Activated CD4-positive, alpha-beta T cell treated with anti-CD3 and anti-CD28 coated beads, Interleukin-2, amount 50 U/mL, for 48 hours (primary cell): ENCODE measurements at places on chromosomes 11 and 22.
A peak's percentile ranks its signal among the peaks of the same experiment; 100 is the strongest.

GRCh38 chr11:47329987-47330931 lies 22.2 kb downstream of the MYBPC3 start:
- no peak for DNase-seq

- no peak for DNase-seq
These were observed 22.5 kb upstream of the SEPTIN5 start for GRCh38 chr22:19691721-19692341.

- DNase-seq = peak; percentile 52
These were observed 2.2 kb upstream of the SIGIRR start for GRCh38 chr11:416757-417621.

DNA sequence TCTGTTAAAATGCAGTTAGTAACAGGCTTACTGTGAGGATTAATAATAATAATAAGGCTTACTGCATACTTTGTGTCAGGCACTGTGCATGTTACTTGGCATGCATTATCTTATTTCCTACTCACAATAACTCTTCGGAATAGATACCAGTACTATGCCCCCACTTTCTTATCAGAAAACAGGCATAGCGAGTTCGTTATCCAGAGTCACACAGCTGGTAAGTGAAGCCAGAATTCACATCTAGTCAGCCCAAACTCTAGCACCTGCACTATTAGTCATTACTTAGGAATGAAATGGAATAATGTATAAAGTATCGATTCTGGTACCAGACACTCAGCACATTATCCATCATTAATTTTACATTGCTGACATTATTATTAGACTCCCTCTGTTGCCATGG lies 155.7 kb upstream of the BLID start:
- DNase-seq = no peak

DNA sequence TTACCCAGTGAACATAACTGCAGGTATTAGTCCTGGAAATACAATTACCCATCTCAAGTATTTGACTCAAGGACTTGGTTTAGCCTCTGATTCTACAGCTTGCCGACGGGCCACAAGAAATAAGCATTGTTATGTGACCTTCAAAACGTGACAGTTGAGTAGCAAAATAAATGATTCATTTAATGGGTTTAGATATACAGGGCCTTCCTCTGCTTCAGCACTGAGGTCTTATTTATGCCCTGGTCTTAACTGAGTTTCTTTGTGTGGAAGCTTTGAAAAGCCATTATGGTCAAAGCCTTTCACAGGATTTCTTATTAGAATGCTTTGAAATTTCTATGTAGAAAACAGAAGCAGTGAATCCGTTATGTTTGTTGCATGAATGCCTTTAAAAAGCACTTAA lies 899.2 kb upstream of the API5 start:
- DNase-seq = no peak

- no peak for DNase-seq
These were observed 393.9 kb downstream of the GUCY1A2 start for GRCh38 chr11:106624377-106624776.

- no peak for DNase-seq
These were observed 9.2 kb upstream of the KCNE3 start for GRCh38 chr11:74476536-74476935.

DNA sequence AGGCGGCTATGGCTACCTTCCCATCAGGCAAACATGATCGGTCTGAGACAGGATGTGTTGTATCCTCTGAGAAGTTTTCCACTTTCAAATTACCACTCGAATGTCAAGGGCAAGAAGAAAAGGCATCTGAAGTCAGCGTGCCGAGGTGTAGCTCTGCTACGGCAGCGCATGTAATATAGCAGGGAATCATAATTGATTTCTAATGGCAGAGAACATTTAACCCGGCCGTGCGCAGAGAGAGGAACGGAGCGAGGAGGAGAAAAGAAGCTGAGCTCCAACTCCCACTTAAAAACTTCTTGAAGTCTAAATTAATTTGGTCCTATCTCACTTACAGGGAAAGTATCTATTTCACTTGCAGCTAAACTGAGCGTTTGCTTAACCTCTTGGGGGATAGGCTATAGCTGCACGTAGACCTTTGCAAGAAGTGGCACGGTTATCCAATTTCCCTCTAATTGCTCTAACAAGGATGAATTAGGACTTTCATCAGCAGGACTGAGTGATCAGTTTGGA lies 137.3 kb upstream of the KIRREL3 start:
- no peak for DNase-seq

DNA sequence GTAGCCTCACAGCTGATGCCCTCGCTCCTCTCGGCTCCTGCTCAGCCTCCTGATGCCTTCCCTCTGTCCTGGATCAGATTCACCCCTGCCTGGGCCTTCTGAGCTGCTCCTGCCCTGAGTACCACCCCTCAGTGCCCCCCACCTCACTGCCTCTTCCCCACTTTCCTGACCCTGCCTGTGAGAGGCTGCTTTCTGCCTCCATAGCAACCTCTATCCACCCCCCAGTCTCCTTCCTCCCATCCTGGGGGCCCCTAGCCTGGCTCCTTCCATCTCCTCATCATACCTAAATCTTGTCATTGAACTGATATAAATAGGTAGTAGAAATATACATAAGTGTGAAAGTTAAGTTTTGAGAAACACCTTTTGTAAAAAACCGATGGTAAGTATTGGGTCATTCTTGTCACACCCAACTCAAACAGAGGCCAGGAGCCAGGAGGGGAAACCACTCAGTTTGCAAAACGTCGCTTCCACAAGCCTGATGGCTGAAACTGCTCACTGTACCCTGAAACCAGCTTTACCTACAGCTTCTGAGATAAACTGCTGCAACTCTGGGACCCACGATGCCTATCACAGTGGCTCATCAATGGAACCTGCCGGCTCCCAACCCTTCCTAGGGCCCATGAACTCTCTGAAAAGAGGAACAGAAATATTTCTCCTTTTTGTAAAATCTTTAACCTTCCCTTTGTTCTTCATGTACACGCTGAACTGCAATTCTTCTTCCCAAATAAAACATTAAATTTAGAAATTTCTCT lies 4.8 kb upstream of the APOBEC3H start:
- DNase-seq = peak; percentile 66

- no peak for DNase-seq
These were observed 2.3 kb downstream of the CHKA start for GRCh38 chr11:68118706-68119448.

DNA sequence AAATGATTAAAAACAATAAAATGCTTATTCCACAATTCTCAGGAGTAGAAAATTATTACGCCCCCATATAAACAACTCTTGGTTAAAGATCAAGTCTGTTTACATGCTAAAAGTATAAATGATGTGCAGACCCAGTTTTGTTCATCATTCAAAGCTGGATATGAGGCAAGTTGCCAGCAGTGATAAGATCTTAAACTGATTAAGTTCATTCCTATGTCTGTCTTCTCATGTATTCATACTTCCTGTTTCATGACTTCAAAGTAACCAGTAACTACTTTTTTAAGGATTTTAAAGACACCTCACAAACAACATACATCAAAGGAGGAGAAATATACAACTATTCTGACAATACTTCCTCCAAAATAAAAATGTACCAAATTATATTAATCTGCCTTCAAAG lies 55.0 kb upstream of the ARHGAP32 start:
- DNase-seq = no peak

- no peak for DNase-seq
These were observed 18.8 kb downstream of the QSER1 start for GRCh38 chr11:32911413-32911812.

DNA sequence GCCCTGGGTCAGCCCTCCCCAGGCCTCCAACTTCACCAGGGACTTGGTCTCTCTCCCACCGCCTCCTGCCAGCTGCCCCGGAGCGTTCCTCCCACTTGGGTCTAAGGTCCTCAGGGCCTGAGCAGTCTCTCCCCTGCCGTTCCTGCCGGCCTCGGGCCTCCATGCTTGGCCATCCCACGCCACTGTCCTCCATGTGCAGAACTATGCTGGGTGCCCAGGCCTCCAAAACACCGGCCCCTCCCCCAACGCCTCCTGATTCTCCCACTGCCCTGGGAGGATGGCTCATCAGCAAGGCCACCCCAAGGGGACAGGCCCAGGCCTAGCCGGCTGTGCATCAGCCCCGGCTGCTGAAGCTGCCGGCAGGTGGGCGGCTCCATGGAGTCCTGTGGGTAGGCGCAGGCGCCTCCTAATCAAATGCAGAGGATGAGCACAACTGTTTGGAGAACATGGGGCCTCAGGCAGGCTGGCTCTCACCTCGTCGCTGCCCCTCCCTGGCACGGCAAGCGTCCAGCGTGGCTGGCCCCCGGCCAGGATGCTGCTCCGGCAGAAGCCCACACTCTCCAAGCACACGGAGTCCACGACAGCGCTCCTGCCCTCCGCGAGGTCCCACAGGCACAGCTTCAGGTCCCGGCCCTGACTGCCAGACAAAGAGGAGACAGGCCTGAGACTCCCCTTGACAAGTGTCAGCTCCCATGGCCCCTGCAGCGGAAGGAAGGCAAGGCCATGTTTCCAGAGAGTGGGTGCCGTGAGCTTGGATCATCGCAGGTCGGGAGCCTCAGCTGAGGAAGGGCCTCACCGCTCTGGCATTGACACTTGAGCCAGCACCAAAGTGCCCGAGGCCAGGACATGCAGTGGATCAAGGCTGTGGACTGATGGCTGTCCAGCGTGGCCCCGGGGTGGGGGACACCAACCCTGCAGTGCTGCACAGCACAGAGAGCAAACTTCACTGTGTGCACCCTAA lies 42.6 kb downstream of the GNB1L start:
- no peak for DNase-seq
